ENCODE measurements at places on chromosomes 16 and 17.

GRCh38 chr17:73531158-73531557 lies 113.1 kb downstream of the SDK2 start:
- no peak for DNase-seq

DNA sequence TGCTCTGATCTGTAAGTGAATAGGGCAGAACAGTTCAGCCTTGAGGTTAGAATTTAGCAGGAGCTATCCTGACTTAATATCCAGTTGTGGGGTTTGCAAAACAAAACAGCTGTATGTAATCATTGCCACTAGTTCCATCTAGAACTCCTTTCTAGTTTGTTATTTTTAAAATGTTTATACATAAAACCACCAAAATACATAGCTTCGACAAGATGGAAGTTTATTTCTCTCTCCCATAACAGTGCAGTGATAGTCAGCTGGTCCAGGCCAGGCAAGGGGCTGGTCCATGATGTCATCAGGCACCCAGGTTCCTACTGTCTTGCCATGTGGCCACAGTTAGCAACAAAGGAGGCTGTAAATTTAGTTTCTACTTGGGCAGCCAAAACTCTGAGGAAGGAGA lies 10.5 kb upstream of the PLK1 start:
- DNase-seq: no peak

- DNase-seq: no peak
Observed at GRCh38 chr16:64408699-64409098, 713.2 kb downstream of the CDH11 start.

DNA sequence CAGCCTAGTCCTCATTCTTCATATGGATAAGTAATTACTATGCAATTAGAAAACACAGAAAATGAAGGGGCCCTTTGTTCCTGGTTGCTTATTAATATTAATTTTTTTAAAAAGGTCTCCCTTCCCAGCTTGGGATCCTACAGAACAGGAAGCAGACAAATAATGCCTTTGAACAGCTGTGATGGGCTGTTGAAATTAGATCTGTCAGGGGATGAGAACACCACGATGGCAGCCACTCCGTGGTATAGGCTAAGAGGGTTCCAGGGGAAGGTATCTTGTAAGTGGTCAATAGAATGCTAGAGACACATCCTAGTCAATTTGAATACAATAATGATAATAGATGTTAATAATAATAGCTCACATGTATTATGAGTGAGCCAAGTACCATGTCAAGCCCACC lies 83.1 kb downstream of the CCDC182 start:
- no peak for DNase-seq

- DNase-seq: no peak
Observed at GRCh38 chr17:2023692-2024571, 1.2 kb downstream of the RTN4RL1 start.

- DNase-seq: no peak
Observed at GRCh38 chr17:59547131-59547915, 18.1 kb upstream of the DHX40 start.

GRCh38 chr16:674968-675883 lies at the start of gene RHBDL1:
Gene RHBDL1, plus strand, starts transcription at chr16:675671. Its CDS starts 120 bp downstream, at chr16:675791.
- DNase-seq: no peak

DNA sequence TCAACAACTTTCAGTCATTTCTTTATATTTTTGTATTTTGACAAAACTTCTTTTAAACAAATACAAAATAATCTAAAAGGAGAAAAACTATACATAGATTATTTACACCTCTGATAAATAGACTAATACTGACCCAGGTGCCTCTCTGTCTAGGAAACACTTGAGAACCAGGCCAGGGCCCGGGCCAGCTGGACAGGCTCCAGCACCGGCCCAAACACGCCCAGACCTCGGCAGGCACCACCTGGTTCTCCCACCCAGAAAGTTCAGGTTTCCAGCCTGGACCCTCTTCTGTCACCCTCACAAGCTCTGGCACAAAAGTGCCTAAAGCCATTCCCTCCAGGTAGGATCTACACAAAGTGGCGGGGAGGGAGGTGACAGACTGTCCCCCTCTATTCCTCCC lies 97.0 kb upstream of the DNAH17 start:
- DNase-seq: no peak

GRCh38 chr17:66836063-66837005 lies 1.4 kb downstream of the CACNG5 start:
- DNase-seq: no peak
